Stimulated activated CD8-positive, alpha-beta memory T cell treated with anti-CD3 and anti-CD28 coated beads, Interleukin-15, amount 100 ng/mL, for 48 hours (primary cell): ENCODE measurements at places on chromosomes 5 and 9.

- no peak for DNase-seq
These were observed 850 bp downstream of the RRAGA start for GRCh38 chr9:19049917-19050636.

GRCh38 chr5:68334553-68334886, 119.0 kb downstream of the PIK3R1 start:
- DNase-seq: no peak

DNA sequence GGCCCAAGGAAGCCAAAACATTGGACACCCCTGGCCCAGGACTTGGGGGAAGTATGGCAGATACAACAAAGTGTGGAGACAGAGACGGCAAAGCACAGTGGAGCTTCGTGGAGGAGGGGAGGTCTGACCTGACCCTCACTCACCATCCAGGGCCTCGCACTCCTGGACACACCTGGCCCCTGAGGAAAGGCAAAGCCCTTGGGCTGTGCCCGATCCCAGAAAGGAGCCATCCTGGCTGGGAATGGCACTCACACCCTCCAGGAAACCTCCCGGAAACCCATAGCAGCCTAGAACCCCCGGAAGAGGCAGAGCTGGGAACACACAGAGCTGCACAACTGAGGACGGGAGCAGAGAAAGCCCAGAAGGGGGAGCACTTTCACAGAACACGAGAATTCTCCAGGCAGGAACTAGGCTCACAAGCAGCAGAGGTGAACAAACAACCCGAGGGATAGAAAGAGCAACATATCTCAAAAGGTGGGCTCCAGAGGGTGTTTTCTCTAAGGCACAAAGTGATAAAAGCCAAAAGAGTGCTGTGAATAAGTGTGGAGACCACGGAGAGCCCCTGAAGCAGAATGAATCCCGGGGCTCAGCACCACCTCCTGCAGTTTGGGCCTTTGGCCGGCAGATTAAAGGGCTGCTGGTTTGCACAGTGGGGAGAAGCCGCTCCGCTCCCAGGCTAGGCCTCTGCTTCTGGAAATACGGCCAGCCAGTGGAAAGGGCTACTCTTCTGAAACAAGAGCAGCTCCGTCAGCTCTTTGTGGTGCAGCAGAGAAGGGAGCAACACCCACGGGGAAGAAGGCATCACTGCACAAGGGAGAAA, 108.2 kb downstream of the UBE2R2 start:
- DNase-seq: no peak

DNA sequence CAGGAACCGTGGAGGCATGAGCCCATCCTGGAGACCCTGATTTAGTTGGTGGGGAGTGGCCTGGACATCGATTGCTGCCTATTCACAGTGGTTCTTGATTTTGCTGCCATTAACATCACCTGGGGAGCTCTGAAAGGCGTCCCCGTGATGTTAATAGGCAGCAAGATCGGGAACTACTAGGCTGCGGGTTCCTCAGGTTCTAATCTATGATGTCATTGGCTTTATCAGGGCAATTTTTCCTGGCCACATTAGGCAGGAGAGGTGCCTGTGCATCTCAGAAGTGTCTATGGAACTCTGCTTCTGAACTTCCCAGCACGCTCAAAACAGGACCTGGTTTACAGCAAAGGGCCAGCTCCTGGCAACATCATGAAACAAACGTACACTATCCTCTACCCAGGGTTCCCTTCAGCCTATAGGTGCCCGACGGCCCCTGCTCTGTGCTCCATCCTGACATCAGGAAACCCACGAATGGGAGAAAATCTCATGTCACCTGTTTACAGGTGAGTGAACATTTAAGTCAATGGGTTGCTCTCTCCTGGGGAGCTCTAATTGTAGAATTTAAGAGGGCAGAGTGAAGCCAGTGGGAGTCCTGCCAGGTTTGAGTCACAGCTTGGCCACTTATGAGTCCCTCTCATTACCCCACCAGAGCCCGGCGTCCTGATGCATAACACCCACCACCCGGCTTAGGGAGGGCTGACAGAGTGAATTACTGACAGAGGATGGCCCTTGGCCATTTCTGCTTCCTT, 49.4 kb downstream of the ROPN1L start:
- DNase-seq: no peak

- no peak for DNase-seq
These were observed 46.1 kb upstream of the ASS1 start for GRCh38 chr9:130398487-130399240.

DNA sequence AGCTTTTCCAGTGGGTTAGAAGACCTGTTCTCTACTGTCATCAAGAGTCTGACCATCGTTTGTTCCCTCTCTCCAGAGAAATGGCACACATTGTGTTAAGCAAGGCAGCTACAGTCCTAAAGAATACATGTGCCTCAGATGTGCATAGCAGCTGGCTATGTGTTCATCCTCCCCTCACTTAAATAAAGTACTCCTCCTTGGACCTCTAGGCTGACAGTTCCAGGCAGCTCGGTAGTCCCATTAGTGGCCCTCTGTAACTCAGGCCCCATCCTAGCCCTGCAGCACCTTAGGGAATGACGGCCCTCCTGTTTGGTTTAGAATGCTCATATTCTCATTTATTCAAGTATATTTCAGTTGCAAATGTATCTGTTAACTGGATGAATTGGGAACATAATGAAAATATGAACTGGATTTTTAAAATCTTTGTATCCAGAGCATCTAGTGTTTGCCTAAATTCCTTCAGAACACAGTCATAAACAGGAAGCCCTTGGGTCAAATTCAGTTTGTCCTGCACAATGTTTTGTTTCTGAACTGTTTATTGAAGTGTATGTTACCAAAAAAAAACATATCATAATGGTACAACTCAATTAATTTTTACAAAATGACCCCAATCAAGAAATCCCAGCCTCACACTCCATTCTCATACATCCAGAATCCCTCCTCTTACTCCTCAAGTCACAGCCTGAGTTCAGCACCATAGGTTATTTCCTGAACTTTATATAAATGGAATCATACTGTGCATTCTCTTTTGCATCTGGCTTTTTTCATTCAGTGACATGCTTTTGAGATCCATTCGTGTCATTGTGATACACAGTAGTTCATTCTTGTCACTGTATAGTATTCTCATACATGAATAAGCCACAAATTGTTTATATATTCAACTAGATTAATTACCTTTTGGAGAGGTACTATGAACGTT, 1.6 kb upstream of the ASPN start:
- DNase-seq: no peak

- DNase-seq: no peak
These were observed 72.7 kb downstream of the SMIM23 start for GRCh38 chr5:171858303-171858702.

DNA sequence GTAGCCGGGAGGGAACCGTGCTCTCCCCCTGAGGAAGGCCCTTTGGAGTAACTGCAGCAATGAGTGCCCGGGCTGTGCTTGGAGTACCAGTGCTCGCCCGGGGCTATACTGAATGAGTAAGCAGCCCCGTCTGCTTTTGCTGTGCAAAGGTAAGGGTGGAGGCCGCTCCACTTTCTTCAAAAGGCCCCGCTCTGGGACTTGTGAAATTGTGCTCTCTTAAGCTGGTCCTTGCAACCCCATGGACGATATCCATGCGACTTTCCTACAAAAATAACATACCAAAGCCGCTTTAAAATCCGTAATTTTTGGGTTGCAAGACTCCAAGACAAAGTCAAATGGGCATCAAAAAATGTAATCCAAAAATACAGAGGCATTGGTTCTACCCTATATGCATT, 578 bp upstream of the TNFAIP8 start:
- no peak for DNase-seq

GRCh38 chr5:93573354-93574351, 7.4 kb downstream of the NR2F1-AS1 start:
- DNase-seq: no peak

DNA sequence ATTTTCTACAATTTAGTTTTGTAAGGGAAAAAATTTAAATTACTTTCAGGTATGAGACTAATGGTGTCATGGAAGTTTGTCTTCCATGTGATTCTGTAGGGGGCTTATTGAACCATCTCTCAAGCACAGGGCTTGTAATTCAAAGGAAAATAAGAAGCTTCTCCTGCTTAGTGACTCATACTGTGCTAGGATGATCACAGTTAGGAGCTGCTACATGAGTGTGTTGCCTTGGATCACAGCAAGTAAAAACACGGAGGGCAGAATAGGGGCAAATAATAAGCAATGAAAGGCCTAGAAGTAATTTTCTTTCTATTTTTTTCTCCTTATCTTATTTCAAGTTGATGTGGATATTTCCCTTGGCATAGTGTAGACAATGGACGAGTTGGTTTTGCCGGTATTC, 28.9 kb downstream of the TMEM167A start:
- DNase-seq: no peak

DNA sequence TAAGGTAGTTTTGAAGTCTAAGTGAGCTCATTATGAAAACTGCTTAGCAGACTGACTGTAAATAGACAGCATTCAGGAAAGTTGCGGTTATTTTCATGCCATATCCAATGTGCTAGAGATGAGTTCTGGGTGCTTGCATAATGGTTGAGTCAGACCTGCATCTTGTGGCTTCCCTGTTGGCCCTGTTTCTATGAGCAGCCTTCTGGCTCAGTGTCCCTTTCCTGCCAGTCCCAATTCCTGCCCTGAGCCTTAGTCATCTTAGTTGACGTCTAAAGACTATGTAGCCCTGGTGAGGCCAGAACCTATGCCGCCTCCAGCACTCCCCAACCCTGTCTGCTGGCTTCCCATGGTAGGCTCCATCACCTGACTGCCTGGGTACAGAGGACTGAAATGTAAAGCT, 76.3 kb upstream of the TNFSF8 start:
- DNase-seq: no peak

DNA sequence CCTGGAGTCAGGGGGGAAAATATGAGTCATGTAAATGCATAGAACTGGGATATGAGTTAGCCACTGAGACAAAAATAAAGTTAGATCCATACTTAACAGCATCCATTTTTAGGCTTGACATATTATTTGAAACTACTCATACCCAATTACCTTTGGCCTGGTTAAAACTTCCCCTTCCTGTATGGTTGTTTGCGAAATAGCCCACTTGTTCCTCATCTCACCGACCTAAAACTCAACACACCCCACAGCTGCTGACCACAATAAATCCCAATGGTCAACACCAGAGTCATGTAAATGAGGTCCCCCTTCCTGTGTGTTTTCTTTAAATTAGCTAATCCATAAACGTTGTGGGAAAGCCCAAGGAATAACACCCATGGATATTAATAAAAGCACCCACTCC, 55.2 kb upstream of the TMEM215 start:
- no peak for DNase-seq

- DNase-seq: no peak
These were observed 23.8 kb downstream of the GLRA1 start for GRCh38 chr5:151900891-151901290.

- DNase-seq: no peak
These were observed 48.3 kb downstream of the WHRN start for GRCh38 chr9:114456929-114457328.

- DNase-seq: no peak
These were observed 3.1 kb upstream of the NACC2 start for GRCh38 chr9:136098210-136098609.

- no peak for DNase-seq
These were observed 79.4 kb upstream of the TLE4 start for GRCh38 chr9:79492092-79493009.

- no peak for DNase-seq
These were observed 73.0 kb downstream of the PTPDC1 start for GRCh38 chr9:94157050-94157801.

- DNase-seq: peak; percentile 52
These were observed 11.8 kb upstream of the CXXC5 start for GRCh38 chr5:139636207-139636792.

DNA sequence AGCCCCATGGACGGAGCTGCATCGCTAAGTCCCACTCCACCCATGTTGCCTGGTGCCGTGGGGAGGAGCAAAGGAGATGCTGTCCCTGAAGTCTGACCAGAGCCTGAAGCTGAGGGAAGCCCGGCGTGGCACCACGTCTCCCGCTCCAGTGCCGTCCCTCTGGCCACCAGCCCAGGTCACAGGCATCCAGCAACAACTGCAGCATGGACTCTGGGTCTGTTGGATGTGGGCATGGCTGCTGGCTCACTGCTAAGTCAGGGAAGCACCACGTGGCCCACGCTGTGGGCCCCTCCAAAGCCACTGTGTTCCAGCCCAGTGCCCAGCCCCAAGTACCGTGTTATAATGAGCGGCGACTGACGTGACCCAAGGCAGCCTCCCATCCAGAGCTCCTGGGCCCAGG, 112.6 kb downstream of the SYK start:
- DNase-seq: no peak

DNA sequence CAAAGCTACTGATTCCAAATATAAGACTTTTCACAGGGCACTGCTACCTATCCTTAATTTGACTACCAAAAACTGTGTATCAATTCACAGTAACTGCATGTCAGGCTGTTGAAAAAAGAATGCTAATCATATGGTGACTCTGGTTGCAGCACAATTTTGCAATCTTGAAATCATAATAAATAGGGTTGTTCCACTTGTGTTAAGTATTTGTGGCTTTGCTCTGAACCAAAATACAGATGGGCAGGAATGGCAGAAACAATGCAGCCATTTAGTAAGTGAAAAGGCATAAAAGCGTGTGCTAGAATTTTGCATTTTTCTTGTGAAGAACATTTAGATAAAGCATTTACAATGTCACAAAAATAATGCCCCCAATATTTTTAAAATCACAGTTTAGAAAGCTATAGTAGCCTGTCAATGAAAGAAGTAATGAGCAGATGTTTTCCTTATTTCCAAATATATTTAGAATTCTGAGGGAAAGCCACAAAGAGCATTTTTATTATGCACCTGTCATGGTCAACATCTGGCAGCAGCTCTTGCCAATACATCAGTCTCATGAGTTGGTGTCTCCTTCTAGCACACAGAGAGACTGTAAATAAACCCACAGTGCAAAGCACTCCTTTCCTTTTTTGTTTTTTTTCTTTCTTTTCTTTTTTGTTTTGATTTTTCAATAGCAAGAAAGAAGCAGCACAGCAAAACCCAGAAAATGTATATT, 54.8 kb upstream of the PAM start:
- DNase-seq: no peak

GRCh38 chr5:113125371-113125770, 148.8 kb downstream of the DCP2 start:
- DNase-seq: no peak
